ENCODE measurements at places on chromosomes 6 and 20.

DNA sequence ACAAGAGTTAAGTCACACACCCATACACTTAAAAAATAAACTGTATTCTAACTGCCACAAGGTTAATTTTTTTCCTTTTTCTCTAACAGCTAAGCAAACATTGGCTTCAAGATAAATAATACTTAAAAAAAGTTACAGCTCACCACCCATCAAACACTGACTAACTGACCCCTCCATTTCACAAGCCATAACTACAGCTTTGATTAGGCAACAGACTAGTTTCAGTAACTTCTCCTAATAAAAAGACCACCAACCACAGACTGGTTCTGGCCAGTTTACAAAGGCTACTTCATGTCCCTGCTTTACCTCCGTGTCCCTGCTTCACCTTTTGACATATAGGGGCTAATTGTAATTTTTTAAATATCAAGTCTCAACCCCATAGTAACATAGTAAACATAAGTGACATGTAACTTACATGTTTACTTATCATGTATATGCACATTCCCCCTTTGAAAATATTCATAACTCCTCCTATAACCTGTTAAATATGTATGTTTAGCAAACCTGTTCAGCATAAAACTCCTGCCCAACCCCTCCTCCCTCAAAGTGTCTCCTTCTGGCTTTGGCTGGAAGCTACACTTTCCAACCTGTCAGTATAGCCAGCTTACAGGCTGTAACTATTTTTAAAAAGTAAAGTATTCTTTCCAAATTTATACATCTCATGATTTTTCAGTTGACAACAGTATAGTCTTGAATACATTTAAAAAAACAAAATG, 15.1 kb upstream of the POM121L2 start:
- DNase-seq = no peak

DNA sequence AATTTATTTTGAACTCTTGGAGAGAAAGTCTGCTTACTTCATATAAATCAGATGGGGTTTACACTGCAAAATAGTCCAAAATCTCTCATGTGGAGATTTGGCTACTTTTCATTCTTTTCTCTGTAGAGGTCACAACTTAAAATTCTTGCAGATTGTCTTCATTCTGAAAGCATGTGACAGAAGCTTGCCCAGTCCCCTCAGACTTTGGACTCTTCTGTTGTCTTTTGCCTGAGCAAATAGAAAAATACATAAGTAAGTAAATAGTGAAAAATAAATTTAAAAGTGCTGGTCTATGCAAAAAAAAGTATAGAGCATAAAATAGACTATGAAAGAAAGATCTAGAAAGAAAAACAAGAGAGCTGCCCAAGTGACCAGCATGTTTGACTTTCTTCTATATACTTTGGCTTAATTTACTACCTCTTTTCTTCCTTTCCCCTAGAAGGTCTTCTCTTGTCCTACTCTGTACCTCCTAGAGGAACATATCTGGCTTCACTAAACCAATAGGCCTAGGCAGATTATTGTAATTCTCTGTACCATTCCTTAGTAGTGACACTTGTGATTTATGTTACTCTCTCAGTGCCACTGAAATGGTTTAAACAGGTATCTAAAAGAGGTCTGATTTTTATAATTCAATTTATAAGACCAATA, 260.9 kb downstream of the TENT5A start:
- DNase-seq = no peak

- no peak for DNase-seq
These were observed 61.2 kb upstream of the SUPT3H start for GRCh38 chr6:45438849-45439406.

DNA sequence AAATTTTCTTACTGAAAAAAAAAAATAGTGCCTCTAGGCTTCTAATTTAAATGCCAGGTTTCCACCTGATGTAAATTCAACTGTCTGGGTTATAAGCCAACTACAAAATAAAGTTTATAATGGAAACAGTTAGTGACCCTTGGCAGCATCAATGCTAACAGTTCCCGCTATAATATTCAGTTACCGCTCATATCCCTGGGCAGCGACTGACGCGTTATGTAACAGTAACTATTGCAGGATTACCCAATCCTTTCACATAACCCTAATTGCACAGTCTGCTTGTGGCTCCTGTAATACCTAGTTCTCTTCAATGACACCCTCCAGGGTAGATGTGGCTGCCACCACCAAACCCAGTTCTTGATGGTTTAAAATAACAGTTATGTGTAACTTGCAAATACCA, 208.6 kb downstream of the MOXD1 start:
- no peak for DNase-seq

GRCh38 chr20:5608104-5608441, 142.1 kb upstream of the SHLD1 start:
- no peak for DNase-seq

DNA sequence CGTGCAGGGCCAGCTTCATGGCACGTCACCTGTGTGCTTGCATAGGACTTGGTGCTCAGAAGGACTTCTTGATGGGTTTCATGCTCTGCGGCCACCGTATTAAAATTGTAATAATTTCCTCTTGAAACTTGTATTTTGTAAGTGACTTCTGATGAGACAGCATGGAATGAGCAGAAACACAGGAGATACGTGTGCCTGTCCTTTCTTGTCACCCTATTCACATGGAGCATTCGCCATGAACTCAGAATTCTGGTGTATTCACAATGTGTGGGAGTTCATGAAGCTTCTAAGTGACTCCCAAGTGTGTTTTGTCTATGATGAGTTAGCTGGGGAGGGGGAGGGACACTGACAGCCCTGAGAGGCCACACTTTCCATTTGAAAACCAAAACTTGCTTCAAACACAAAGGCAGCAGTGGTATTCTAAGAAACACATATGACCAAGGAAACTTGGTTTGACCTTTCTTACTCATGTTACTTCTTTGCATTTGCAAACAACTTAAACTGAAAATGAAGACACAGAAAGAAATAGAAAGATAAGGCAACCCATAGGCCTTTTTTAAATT, 92.1 kb upstream of the NEDD9 start:
- no peak for DNase-seq

DNA sequence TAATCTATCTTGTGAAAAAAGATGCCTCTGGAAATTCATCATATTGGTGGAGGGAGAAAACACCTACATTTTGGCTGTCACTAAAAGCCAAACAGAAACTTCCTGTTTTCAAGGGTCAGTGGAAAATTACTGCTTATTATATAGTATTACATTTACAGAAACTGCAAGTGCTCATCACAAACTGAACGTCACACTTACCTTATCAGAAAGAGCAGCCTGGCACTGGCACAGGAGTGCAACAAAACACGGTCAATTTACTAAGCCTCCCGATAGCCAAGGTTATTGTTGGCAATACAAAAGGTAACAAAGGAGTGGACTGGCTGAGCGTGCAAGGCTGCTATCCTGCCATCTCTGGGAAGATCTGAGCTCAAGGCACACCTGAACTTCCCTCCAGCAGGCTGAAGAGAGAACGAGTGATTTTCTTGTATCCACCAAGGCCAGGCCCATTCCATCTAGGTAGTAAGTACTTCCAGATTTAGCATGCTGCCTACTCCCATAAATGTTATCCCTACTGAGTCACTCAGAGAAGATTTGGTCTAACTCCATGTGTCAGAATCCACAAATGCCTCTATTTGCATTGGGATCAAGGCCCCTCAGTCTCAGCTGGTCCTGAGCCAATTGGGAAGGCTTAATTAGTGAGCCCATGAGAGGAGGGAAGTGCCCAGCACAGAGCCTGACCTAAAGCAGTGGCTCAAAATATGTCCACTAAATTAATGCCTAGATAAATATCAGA, 399.8 kb downstream of the BTBD9 start:
- no peak for DNase-seq

DNA sequence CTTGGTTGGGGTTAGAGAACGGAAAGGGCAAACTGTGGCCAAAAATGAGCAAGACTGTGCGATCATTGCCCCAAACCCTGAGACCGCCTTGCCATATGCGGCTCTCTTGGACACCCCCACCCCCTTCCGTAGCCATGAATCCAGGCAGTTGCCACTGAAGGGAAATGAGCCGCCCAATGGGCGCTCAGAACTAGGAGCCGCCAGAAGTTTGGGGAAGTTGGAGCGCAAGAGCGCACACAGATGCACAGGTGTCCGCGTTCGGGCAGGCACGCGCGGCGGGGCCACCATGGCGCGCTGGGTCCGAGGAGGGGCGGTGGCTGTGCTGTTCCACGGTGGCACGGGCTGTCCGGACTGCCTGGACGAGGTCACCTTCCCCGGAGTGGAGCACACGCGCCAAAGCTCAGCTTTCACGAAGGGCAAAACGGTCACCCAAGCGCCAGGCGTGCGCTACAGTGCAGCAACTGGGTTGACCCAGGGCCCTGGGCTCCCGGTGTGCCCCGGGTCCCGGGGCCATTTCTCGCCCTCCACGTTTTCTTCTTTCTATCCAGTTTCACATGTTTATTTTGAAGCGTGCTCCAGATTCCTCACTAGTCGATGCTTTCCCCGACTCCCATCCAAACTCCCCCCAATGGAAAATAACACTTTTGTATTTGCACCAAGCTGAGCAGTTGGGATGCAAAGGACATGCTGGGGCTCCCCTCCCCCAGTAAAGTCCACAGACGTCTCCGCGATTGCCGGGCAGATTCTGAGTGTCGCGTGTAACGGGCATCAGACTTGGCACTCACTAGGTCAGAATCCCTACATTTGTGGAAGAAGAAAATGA, 906 bp upstream of the PDE10A start:
- no peak for DNase-seq

DNA sequence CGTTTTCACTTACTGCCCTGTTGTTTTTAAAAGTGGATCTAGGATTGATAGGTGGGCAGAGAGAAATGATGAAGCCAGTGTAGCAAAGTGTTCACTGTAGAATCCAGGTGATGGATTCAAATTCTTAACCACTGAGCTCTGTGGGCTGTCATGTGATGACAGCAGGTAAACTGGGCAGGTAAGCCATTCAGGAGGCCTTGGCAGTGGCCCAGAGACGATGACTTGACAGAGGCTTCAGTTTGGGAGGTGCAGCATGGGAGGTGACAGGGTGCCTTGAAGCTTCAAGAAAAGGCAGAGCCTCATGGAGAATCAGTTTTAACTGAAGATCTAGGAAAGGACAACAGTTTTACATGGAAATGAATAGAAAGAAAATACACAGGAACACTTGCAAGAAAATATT, 2.0 kb downstream of the NAA20 start:
- no peak for DNase-seq

DNA sequence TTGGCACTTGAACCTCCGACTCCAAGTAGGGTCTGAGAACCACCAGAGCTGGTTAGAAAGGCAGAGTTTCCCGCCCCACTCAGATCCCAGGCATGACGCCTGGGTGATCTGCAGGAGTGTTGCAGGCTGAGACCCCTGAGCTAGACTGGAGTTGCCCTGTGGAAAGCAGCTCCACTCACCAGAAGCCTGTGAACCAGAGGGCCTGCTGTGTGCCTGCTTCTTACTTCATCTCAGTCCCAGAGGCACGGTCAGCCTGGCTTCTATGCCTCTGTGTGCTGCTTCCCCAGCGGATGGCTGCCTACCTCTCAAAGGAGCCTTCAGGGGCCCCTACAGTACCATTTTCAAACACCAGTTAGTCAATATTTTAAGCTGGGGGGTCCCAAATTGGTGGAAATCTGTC, 15.6 kb upstream of the CCN6 start:
- no peak for DNase-seq

DNA sequence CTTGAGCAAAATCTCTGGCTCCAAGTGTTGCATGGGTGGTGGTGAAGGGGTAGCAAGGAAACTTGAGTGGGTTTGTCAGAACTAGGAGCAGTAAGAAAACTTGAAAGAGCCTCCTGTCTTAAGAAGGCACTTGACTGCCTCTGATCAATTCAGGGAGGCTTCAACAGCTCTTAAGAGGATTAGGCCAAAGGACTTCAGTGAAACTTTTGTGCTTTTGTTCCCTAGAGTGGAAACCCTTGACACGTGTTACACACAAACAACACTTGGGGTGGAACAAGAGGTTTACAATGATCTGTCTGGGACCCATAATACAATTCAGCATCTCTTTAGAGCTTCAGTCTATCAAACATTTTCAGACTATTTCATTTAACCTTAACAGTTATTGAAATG, 80.1 kb upstream of the ARMC2 start:
- DNase-seq = no peak

GRCh38 chr6:90273863-90274262, 22.8 kb downstream of the BACH2 start:
- DNase-seq = no peak

DNA sequence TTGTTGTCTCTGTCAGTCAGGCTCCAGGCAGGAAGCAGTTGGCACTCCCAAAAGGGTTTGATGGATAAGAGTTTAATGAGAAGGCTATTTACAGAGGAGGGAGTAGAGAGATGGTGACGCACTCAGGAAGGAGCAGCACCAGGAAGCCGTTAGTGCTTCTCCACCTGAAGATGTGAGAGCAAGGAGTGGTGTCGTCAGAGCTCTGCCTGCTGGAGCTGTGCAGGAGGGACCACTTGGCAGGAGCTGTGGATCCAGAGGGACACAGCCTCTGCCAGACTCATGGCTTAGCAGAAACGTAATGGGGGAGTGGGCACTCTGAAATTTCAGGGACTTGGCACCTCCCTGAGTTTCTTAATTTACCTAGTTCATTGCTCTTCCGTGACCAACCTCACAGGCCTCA, 16.8 kb downstream of the DAAM2 start:
- no peak for DNase-seq

DNA sequence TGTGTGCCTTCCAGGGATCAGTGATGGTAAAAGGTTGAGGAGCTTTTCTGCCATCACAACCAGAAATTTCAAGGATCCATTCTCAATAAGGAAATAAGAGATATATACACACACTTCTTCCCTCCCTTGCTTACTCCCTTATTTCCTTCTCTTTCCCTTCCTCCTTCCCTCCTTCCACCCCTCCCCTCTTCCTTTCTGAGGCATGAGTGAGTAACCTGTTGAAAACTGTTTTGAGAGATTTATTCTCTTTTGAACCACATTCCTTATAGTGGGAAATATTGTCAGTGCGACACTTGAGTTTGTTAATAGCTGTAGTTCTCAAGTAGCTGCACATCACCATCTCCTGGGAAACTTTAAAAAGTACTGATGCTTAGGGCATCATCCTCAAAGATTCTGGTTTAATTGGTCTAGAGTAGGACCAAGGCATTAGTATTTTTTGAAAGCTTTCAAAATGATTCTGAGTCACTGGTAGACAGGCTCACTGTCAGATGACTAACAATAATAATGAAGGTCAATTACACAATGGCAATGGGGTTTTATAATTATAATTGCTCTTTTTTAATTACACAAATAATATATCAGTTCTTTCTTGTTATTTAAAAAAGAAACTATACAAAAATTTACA, 109.9 kb downstream of the POPDC3 start:
- no peak for DNase-seq

Data from cortex of kidney (tissue), 1 donor.